ENCODE measurements at places on chromosomes 6 and 20.
A peak's percentile ranks its signal among the peaks of the same experiment; 100 is the strongest.

- no peak for DNase-seq
Observed at GRCh38 chr6:44285552-44286284, 15.5 kb downstream of the TMEM151B start.

DNA sequence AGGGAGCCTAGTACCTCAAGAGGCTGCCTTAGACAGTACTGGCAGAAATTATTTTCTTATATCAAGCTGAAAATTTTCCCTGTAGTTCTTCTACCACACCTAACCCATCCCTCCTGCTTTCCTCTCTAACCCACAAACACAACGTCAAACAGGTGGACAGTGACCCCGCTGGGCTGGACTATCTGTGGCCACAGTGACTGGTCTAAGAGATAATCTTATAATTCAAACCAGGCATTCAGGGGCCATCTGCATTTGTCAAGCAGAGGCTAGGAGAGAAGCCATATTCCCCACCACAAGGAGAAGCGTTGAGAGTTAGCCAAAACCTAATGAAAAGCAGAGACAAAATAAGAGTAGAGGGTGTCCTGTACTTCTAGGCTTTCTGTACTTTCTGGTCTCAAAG, 8.2 kb downstream of the HDDC2 start:
- no peak for DNase-seq

GRCh38 chr20:49476016-49476355, 6.5 kb downstream of the KCNB1 start:
- no peak for DNase-seq

DNA sequence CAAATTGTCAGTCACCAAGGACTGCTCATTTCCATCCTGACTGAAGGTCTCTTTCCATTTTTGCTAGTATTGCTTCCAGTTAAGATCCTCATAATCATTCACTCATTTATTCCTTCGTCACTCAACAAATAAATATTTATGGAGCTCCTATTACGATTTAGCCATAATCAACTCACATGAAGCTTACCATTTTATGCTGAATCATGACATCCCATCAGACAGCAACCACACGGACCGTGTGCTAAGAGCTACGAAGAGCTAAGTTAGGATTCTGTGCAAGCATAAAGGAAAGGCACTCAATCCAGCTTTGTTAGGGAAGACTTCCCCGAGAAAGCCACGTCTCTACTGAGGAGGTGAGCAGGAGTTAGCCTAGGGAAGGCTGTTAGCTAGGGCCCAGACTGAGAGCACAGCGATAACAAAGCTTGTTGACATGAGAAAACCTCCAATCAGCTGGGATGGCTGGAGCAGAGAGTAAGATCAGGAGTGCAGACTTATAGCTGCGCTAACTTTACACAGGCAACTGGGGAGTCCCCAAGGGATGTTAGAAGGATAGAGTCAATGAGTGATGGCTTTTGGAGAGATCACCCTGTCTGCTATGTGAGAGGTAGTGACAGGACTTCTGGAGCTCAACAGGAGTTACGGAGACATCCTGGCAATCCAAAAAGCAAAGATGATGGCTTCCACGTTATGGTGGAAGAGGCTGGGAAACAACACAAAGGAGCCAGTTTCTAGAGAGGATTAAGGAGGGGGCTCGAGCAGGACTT, 2.6 kb upstream of the GID8 start:
- no peak for DNase-seq

- DNase-seq = no peak
Observed at GRCh38 chr6:32149932-32150870, 1.5 kb downstream of the PRRT1 start.

DNA sequence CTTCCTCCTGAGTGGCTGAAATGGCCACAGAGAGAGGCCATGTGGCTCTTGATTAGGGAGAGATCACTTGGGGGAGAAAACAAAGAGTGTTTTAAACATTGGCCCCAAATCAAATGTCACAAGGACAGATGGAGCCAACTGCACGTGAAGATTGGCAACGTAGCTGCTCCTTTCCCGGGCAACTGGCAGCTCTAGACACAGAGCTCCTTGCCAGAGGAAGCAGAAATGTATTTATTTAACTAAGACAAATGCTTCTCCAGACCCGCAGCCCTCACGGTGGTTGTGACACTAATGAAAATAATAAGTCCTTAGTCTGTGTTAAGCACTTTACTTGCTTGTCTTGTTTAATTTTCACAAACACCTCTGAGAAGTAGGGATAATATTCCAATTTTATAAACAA, 49.6 kb upstream of the DSN1 start:
- DNase-seq = no peak

GRCh38 chr6:47663462-47664216, 34.7 kb upstream of the ADGRF4 start:
- no peak for DNase-seq

- no peak for DNase-seq
Observed at GRCh38 chr6:57173886-57174510, 1.9 kb downstream of the BAG2 start.

- DNase-seq = no peak
Observed at GRCh38 chr20:35719717-35720116, 20.5 kb downstream of the ROMO1 start.

DNA sequence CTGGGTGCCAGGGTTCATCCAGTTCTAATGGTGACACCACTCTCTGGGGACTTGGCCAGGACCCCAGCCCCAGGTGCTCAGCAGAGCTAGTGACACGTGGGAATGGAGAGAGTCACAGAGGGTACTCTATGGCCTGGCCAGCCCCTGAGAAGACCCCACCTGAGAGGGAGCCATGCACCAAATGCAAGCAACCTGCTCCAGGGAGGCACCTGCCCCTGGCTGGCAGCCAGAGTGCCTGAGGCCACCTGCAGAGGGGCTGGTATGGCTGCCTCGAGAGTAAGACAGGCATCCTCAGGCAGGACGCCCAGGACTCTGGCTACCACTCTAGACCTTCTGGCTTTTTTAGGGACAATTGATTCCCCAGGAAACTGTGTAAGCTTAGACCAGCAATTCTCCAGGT, 38.6 kb upstream of the CST7 start:
- DNase-seq = no peak

DNA sequence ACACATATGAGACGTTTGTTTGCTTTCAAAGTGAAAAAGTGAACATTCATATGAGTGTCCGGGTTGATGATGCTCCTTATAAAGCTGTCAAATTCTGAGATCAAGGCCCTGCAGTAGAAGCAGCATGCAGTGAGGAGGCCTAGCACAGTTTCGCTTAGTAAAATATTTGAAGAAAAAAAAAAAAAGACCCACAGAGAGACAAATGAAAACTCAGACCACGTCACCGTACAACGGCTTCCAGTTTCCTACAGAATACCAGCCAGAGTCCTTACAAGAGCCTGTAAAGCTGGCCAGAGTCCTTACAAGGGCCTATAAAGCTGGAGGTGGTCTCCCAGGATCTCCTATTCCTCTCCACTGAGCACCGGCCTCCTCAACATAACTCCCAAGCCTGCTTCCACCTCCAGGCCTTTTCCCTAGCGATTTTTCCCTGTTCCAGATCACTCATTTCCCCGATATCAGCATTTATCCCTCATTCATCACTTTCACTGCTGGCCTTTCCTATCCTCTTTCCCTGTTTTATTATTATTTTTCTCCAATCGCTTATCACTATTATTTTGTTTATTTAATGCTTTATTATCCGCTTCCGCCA, 1.5 kb upstream of the HMGN4 start:
- DNase-seq = peak; percentile 18

DNA sequence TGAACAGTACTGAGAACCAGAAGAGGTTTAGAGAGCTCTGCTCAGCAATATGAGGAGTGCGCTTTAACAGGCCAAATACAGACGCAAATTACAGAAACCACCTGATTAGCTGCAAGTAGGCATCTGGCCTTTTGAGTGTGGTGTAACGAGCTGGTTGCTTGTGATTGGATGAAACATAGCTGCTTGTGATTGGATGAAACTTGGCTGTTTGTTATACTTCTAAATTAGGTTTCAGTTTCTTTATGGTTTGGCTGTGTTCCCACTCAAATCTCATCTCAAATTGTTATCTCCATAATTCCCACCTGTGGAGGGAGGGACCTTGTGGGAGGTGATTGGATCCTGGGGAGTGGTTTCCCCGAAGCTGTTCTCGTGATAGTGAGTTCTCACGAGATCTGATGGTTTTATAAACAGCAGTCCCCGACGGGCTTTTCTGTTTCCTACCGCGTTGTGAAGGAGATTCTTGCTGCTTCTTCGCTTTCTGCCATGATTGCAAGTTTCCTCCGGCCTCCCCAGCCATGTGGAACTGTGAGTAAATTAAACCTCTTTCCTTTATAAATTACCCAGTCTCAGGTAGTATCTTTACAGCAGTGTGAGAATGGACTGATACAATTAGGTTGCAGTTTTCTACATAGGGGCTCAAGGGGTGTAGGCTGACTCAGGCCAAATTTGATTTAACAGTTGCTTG, 655.9 kb upstream of the MAN1A1 start:
- DNase-seq = no peak

DNA sequence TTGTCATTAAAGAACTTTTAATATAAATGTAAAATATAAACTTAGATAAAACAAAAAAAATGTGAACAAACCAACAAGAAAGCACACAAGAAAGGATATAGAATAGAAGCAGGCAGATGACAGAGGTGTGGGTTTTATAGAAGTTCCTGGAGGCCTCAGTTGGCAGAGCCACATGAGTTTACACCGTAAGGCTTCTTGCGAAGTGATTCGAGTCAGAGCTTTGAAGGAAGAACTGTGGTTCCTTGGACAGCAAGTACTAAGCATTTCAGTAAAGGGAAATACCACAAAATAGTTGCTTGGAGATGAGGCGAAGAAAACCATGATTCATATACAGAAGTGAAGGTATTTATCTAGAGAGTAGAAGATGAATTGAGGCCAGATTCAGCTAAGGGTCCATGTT, 207.9 kb upstream of the EYA4 start:
- no peak for DNase-seq

GRCh38 chr6:162785632-162786242, 58.0 kb downstream of the PACRG start:
- no peak for DNase-seq

DNA sequence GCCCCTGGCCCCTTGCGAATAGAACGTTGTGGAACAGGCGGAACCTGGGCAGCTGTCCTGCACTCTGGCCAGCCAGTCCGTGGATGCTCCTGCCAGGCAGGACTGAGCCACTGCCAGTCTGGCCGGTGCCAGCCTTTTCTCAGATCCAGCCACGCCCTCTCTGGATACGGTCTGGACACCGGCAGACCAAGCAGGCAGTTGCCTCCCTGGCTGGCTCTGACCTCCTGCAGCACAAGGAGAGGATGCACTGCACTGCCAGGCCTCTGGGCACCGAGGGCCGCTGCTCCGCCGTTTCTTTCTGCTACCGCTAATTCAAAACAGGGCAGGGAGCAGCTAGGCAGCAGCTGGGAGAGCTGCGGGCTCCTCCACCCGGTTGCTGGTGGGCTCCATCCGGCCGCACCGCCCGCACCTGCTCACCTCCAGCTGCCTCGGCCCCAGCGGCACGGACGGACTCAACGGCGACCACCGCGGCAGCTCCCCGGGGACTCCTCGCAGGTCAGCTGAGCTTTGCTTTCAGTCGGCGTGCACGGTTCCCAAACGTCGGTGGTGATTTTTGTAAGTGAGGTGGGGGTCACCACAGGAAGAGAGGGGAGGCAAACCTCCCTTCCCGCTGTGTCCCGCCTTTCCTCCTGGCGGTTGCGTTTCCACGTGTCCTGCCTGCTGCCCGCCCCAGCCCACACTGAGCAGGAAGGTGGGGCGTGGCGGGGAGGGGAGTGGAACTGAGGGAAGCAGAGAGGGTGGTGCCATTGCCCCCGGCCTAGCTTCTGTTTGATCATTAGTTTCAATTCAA, 30.3 kb upstream of the AFDN start:
- DNase-seq = no peak

GRCh38 chr6:81105998-81106397, 646.5 kb downstream of the TENT5A start:
- no peak for DNase-seq

DNA sequence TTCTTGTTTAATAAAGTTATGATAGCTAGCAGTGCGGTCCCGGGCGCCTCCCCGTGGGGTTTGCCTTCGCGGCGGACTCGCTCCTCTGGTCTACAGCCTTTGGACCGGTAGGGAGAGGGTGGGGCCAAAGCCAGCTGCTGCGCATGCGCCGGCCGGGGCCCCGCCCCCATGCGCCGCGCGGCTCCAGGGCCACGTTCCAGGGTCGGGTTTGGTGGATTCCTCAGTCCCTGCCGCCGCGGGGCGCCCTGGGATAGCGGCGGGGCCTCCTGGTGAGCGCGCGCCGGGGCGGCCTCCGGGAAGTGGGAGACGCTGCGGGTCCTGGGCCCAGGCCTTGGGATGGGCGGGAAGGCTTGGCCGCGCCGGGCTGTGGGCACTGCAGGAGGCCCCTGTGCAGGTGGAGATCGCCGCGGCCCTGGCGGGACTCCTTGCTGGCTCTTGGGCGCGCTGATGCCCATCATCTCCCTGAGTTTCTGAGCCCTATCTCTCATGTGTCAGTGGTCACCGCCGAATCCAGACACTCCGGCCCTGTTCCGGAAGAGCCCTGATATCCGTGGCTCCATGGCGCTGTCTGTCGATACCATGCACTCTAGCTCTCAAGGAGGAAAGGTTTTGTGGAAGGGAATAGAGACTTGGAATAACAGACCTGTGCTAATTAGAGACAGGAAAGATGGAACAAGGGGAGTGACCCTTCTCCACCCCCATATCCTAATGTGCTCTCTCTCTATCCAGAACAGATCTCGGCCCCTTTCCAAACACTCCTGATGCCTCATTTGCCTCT, at the start of gene VARS2:
TSS of gene VARS2 (plus strand) at position 163 of the 778 bp plus-strand sequence. CDS start at position 762, 599 bp downstream.
- peak; percentile 79 for DNase-seq

DNA sequence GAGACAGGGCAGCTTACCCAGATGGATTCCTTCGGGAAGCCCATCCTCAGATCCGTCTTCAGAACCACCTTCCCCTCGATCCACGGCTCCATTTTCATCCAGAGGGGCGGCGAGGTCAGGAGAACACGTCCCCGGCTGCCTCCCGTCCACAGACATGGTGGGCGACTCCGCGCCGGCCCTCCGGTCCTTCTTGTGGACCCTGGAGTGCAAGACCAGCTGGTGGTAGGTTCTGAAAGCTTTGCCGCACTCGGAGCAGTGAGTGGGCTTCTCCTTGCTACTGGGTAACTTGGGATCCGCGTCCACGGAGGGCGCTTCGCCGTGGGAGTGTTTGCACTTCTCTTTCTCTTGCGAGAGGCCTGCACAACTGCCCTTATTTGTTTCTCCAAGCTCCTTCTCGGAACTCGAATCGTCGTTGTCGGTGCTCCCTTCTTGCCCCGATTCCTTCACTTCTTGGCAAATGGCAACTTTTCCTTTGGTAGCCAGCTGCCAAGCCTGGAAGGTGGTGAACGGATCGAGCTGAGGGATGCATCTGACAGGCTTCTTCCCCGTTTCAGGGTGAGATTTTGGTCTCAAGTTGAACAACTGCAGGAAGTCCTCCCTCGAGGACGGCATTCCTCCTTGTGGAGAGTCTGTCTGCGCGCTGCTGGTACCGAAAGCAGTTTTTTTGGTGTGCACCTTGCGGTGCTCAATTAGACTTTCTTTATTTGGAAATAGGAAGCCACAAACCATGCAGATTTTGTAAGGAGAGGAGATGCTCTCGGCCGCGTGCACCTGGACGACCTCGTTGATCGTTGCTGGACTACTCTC, 12.0 kb downstream of the ZNF217 start:
- no peak for DNase-seq

DNA sequence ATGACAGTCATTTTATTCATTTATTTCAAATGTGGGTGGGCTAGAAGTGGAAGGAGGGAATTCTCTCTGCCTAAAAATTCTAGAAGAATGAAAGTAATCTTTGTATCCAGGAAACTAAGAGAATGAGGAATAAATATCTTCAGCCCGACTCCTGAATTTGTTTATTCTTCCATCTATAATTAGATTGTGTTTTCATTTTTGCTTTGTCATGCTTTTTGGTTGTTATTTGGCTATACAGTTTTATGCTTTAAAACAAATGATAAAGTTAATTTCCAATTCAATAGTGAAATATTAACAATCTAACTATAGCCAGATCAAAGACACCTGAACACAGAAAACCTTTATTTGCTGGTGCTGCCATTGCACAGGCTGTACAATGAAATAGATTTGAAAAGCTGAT, 521.3 kb downstream of the KIF16B start:
- no peak for DNase-seq

Data from stimulated activated CD8-positive, alpha-beta memory T cell treated with anti-CD3 and anti-CD28 coated beads, Interleukin-2, amount 100 ng/mL, for 48 hours (primary cell).